ENCODE measurements at places on chromosomes 12 and 14.

- no peaks in the 10 kb centered on the region for H3K27me3 ChIP-seq
- H3K27ac ChIP-seq = no peak overlapping the region
- no peak overlapping the region for H3K4me3 ChIP-seq
- no peaks in the 10 kb centered on the region for H3K4me1 ChIP-seq
Observed at GRCh38 chr14:69948351-69948750, 69.1 kb downstream of the SMOC1 start.

GRCh38 chr12:10031771-10032175 lies 1.3 kb downstream of the CLEC9A start:
- H3K27me3 ChIP-seq = no peaks in the 10 kb centered on the region
- no peaks in the 10 kb centered on the region for H3K36me3 ChIP-seq
- H3K4me1 ChIP-seq = no peaks in the 10 kb centered on the region
- H3K4me3 ChIP-seq = no peak overlapping the region
- no peak overlapping the region for H3K27ac ChIP-seq

DNA sequence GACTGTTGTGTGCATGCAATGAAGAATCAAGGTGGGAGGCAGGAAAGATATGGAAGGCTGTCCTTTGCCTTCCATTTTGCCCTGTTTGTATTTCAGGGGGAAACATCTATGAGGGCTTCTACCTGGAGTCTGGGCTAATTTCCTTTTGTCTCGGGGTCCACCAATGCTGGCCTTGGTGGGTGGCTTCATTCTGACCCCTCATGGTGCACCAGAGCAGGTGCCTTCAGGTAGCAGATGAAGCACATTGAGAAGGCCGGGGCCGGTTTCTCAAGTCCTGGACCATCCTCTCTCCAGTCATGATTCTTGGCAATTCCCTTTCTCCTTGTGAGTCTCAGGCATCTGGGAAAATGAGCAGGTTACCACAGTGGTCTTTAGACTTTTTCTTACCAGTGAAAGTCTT lies 47.2 kb downstream of the RPH3A start:
- no peaks in the 10 kb centered on the region for H3K36me3 ChIP-seq
- no peak overlapping the region for H3K4me3 ChIP-seq
- no peak overlapping the region for H3K27ac ChIP-seq
- DNase-seq = no peak
- H3K4me1 ChIP-seq = no peaks in the 10 kb centered on the region

DNA sequence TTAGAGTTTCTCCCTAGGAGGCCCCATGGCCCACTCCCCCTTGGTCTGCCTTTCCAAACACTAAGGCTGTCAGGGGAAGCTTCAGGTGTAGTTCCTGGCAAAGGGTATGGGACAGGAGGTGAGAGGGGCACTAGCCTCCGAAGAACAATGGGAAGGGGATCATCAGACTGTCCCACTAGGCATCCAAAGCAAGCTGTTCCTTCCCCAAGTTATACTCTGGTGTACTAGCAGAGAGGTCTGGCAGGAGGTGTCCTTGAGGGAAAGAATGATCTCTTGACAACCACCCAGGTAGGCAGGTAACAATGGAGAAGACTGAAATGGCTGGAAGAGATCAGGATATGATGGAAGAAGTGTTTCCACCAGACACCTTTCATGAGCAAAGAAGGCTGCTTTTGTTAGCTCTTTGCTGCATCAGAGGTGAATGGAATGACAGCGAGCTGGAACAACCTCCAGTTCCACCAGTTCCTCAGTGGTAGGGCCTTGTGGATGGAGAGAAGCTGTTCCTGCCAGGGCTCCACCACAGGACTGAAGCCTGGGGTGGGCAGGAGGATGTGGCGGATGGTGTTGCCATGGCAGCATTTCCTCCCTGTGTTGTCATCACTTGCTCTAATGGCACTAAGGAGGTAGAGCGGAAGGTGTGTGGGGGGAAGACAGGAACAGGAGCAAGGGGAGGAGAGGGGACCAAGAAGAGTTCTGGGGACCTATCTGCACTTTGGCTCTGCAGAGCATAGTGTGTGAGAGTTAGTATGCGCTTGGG lies 2.3 kb upstream of the AGAP2 start:
- peaks cover 21% of the 10 kb centered on the region for H3K4me1 ChIP-seq
- H3K27me3 ChIP-seq = peaks cover 12% of the 10 kb centered on the region
- DNase-seq = no peak
- H3K27ac ChIP-seq = no peak overlapping the region
- H3K36me3 ChIP-seq = no peaks in the 10 kb centered on the region

GRCh38 chr12:5123921-5124320 lies 80.2 kb downstream of the KCNA5 start:
- H3K36me3 ChIP-seq = no peaks in the 10 kb centered on the region
- DNase-seq = no peak
- H3K4me3 ChIP-seq = no peak overlapping the region
- no peak overlapping the region for H3K27ac ChIP-seq
- no peaks in the 10 kb centered on the region for H3K27me3 ChIP-seq
- H3K4me1 ChIP-seq = no peaks in the 10 kb centered on the region

- DNase-seq = no peak
- no peak overlapping the region for H3K27ac ChIP-seq
- no peaks in the 10 kb centered on the region for H3K36me3 ChIP-seq
- no peaks in the 10 kb centered on the region for H3K4me1 ChIP-seq
- H3K27me3 ChIP-seq = no peaks in the 10 kb centered on the region
Observed at GRCh38 chr14:61406198-61406597, 84.8 kb downstream of the PRKCH start.

- no peak overlapping the region for H3K4me3 ChIP-seq
- H3K27ac ChIP-seq = no peak overlapping the region
- no peaks in the 10 kb centered on the region for H3K36me3 ChIP-seq
- H3K4me1 ChIP-seq = no peaks in the 10 kb centered on the region
- no peak for DNase-seq
Observed at GRCh38 chr12:50557421-50557820, 52.6 kb downstream of the DIP2B start.

- no peaks in the 10 kb centered on the region for H3K27me3 ChIP-seq
- no peak overlapping the region for H3K4me3 ChIP-seq
- no peaks in the 10 kb centered on the region for H3K4me1 ChIP-seq
- peak; percentile 70 for DNase-seq
- no peaks in the 10 kb centered on the region for H3K36me3 ChIP-seq
Observed at GRCh38 chr12:52867642-52868041, 18.8 kb upstream of the KRT78 start.

GRCh38 chr14:42687421-42687820 lies 1080.7 kb downstream of the LRFN5 start:
- H3K4me3 ChIP-seq = no peak overlapping the region
- H3K36me3 ChIP-seq = no peaks in the 10 kb centered on the region
- no peak for DNase-seq
- no peak overlapping the region for H3K27ac ChIP-seq

DNA sequence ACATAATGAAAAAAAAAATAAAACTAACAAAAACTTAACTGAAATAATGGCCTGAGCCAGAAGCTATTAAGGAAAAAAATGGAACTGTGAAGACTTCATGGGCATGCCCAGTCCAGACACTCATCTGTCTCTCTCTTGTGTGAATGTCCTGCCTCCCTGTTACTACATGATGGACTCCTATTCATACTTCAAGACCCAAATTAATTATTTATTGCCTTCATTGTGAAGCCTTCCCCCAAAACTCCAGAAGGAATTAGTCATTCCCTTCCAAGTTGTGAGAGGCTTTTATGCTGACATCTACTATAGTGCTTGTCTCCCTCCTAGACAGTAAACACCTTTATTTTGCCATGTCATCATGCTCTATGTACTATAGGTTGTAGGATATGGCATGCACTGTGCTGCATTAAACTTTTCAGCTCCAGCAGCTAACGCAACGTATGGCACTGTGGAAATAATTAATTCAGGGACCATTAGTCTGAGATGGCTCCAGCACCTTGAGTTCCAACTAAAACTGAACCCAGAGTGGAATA lies 25.0 kb upstream of the C12orf42 start:
- H3K27ac ChIP-seq = no peak overlapping the region
- no peaks in the 10 kb centered on the region for H3K36me3 ChIP-seq
- DNase-seq = no peak

DNA sequence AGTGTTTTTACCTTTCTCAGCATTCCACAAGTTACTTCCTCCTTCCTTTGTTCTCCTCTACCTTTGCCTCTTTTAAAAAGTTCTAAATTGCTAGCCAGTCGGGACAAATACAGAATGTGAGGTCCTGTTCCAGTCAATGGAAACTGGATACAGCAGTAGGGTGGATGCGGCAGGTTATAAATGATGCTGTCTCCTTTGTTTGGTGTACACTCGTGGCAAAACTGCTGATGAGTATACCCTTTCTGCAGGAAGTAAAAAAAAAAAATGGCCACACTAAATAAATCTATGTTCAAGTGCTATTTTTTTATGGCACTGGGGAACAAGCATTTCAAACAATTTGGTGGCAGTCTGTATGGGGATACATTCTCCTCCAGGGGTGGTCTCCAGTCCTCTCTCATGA lies 27.5 kb downstream of the KLRK1 start:
- no peak overlapping the region for H3K4me3 ChIP-seq
- no peaks in the 10 kb centered on the region for H3K27me3 ChIP-seq

DNA sequence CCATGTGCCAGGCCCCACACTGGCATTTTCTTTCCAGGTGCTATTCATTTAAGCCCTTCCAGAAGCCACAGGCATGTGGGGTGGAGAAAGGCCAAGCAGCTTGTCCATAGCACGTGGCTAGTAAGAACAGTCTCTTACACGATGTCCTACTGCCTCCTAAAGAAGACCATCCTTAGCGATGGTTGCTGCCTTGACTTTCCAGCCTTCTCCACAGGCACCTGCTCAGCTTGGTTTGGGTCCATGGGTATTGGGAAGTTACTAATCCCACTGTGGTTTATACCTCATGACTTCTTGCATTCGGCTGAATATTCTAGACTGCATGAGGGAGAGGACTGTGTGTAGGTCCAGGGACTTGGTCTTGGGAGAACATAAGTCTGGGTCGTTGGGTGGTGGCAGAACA lies 49.2 kb downstream of the NINJ2 start:
- no peak overlapping the region for H3K4me3 ChIP-seq
- no peaks in the 10 kb centered on the region for H3K4me1 ChIP-seq
- H3K27me3 ChIP-seq = no peaks in the 10 kb centered on the region
- H3K27ac ChIP-seq = no peak overlapping the region
- H3K36me3 ChIP-seq = no peaks in the 10 kb centered on the region

DNA sequence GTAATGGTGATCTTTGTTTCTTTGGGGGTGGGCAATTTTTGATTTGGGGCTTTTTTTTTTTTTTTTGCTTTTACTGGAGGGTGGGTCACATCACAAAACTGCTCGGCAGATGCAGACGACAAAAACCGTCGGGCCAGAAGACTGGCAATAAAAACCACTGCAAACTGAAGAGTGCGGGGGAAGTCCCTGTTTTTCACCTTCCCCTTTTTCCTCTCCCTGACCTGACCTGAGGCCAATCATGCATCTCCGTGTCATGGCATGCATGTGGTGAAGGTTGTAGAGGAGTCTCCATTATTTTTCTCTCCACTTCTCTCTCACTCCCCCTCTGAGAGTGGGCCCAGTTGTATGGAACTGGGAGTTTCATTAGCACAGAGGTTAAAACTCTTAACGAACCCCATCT lies 57.5 kb downstream of the AP5M1 start:
- no peak overlapping the region for H3K27ac ChIP-seq
- no peaks in the 10 kb centered on the region for H3K4me1 ChIP-seq
- no peaks in the 10 kb centered on the region for H3K36me3 ChIP-seq
- no peak overlapping the region for H3K4me3 ChIP-seq
- H3K27me3 ChIP-seq = no peaks in the 10 kb centered on the region
- DNase-seq = no peak

- H3K27ac ChIP-seq = peak overlapping the region; percentile 98
- H3K4me3 ChIP-seq = no peak overlapping the region
- H3K36me3 ChIP-seq = peaks cover 6% of the 10 kb centered on the region
- no peaks in the 10 kb centered on the region for H3K27me3 ChIP-seq
- no peak for DNase-seq
Observed at GRCh38 chr12:6231359-6232268, 31.4 kb downstream of the CD9 start.

- H3K4me3 ChIP-seq = no peak overlapping the region
- H3K27ac ChIP-seq = no peak overlapping the region
- no peaks in the 10 kb centered on the region for H3K27me3 ChIP-seq
- no peaks in the 10 kb centered on the region for H3K4me1 ChIP-seq
- no peak for DNase-seq
Observed at GRCh38 chr14:34012978-34013720, 62.3 kb upstream of the EGLN3 start.

DNA sequence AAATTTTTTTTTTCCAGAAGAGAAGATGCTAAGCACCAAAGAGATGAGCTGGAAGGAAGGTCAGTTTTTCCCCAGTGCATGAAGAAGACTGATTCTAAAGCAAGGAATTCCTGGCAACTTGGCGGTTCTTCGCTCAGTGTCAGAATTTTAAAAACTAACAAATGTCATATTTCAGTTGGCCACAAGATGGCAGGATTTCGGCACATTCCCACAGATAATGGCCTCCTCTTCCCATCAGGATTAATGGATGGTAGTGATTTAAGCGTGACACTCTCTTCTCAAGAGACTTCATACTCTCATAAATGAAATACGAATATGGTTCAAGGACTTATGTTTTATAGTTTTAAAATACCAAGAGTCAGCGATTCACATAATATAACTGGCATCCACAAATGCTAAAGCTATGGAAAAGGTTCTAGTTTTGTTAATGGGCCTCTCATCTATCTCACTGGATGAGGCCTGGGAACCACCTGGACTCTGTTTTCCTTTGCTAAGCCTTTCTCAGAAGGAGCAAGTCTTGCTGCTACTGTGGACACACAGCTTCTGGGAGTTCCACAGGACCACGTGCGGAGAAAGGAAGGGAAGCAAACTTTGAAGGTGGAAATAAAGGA lies 46.1 kb upstream of the PTPRO start:
- no peaks in the 10 kb centered on the region for H3K36me3 ChIP-seq
- no peak overlapping the region for H3K4me3 ChIP-seq
- H3K4me1 ChIP-seq = peaks cover 9% of the 10 kb centered on the region

GRCh38 chr12:30996255-30996654 lies 69.7 kb downstream of the TSPAN11 start:
- DNase-seq = no peak
- no peaks in the 10 kb centered on the region for H3K27me3 ChIP-seq
- no peak overlapping the region for H3K4me3 ChIP-seq
- no peak overlapping the region for H3K27ac ChIP-seq

- no peak overlapping the region for H3K4me3 ChIP-seq
- H3K27me3 ChIP-seq = no peaks in the 10 kb centered on the region
- no peak for DNase-seq
- no peaks in the 10 kb centered on the region for H3K4me1 ChIP-seq
- H3K27ac ChIP-seq = no peak overlapping the region
- no peaks in the 10 kb centered on the region for H3K36me3 ChIP-seq
Observed at GRCh38 chr14:95468448-95469133, 47.9 kb downstream of the SYNE3 start.

DNA sequence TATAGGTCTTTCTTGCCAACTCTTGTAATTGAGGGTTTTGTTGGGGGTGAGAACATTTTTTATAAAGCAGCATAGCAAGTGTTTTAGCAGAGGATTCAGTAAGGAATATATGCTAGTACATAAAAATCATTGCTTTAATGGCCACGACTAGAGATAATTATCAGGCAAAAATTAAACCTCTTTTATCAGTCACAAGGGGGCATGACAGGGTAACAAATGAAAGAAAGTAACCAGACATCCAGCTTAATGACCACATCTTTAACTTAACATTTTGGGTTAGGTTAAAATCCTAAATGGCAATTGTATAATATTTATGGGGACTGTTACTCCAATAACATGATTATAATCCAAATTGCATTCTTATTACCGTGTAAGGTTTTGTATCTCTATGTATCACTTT lies 119.6 kb downstream of the LRRIQ1 start:
- no peaks in the 10 kb centered on the region for H3K36me3 ChIP-seq
- no peak overlapping the region for H3K4me3 ChIP-seq
- H3K27me3 ChIP-seq = no peaks in the 10 kb centered on the region

- no peak overlapping the region for H3K4me3 ChIP-seq
- H3K27ac ChIP-seq = no peak overlapping the region
- H3K4me1 ChIP-seq = no peaks in the 10 kb centered on the region
- H3K36me3 ChIP-seq = no peaks in the 10 kb centered on the region
- no peaks in the 10 kb centered on the region for H3K27me3 ChIP-seq
Observed at GRCh38 chr12:14950421-14950820, 11.0 kb downstream of the ARHGDIB start.
